Activated CD4-positive, alpha-beta T cell treated with anti-CD3 and anti-CD28 coated beads for 48 hours (primary cell): ENCODE measurements at places on chromosomes 6 and 20.

DNA sequence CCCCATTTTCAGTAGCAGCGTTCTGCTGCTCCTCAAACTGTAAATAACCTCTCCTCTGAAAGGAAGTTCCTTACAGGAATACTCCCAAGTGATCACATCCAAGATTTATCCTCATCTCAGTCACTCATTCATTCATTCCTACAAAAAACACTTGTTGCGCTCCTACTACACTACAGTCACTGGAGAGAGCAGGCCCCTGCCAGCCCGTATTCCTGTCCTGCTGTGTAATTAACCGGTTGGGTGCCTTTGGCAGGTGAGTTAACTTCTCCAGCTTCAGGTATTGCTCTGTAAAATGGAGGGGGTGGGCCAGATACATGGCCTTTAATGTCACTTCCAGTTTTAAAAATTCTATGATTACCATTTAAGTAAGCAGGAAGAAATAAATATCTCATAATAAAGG, 15.0 kb upstream of the ZBTB24 start:
- no peak for DNase-seq

DNA sequence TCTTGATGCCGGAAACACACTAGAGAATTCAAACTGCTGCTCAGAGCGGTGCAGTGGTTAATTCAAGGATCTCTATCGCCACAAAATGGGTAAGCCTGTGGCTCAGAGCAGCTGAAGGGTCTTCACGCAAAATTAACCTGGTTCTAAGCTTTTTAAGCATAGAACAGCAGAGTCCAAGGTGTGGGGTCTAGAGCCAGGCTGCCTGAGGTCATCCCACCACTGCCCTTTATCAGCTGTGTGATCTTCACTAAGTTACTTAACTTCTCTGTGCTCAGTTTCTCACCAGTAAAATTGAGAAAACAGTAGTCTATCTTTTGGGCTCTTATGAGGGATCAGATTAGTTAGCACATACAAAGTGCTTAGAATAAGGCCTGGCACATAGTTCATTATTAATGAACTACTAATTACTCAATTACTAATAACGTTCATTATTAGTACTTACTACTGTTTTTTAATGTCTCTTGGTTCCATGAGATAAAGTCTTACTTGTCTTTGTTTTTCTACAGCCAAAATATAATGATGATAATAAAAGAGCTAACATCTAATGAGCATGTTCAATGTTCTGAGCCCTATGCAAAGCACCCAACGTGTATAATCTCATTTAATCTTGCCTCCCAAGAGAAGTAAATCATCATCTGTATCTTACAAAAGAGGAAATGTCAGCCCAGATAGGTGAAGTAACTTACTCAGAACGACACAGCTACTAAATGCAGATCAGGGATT, 92.9 kb downstream of the NFATC2 start:
- no peak for DNase-seq

DNA sequence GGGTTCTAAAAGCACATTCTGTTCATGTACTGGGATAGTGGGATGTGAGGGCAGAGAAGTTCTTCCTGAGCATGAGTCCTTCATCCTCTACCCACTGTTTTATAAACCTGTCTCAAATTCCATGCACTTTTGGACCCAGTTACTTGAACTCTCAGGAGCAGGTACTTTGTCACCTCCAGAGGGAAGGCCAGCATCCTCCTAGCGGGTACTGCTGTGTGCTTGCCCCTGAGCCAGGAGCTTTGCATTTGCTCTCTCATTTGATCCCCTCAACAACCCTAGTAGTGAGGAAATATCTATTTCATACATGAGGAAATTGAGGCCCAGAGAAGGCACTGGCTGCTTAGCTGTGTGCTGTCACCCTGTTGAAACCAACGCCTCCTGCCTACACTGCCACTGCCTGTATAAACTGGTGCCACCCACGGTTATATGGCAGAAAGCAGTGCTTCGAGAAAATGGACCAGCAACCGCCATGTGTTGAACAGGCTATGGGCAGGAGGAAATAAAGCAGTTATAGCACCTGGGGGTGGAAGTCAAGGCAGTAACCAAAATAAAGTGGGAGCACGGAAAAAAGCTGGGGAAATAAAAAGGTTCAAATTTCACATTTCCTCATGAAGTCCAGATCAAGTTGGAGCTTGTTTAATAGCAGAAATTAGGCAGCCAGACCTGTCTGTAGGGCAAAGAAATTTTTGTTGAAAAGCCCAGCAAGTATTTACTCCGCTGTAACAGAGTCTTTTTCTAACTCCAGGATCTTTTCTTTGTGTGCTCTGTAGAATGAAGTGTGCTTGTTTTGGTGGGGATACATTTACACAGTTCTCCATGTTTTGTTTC, 38.0 kb downstream of the KLHL31 start:
- no peak for DNase-seq

- no peak for DNase-seq
Observed at GRCh38 chr6:1290086-1290485, 21.8 kb upstream of the FOXQ1 start.

- no peak for DNase-seq
Observed at GRCh38 chr6:137197684-137198645, 21.2 kb downstream of the IFNGR1 start.

DNA sequence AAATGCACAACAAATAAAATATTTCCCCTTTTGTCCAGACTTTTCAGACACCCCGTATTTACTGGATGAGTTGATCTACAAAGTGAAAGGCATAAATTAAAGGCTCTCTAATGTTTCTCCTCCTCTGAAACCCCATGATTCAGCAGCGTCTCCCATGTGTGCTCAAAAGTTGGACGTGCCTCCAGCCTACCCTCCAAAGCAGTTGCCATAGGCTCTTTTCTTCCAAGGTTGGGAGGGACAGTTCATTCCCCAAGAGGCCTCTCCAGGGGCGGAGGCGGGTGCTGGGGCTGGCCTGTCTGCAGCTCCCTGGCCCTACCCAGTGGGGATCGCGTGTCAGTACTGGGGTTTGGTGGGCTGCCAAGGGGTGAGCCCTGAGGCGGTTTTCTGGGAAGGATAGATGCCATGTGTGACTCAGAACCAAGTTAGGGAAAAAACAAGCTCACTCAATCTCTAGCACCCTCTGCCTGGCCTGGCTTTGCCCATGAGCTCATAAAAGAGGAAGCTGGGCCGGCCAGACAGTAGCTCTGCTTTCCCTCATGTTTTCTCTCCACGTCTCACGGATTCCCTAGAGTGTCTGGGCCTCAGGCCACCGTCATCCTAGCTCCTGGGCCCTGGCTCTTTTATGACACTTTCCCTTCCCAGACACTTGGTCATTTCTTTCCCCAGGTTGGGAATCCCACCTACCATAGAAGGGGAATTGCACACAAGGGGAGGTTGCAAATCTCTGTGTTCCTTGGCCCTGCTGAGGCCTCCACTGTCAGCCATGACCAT, 8.0 kb upstream of the IER3 start:
- DNase-seq, result no peak

GRCh38 chr6:21003780-21004541, 469.7 kb downstream of the CDKAL1 start:
- DNase-seq, result no peak

DNA sequence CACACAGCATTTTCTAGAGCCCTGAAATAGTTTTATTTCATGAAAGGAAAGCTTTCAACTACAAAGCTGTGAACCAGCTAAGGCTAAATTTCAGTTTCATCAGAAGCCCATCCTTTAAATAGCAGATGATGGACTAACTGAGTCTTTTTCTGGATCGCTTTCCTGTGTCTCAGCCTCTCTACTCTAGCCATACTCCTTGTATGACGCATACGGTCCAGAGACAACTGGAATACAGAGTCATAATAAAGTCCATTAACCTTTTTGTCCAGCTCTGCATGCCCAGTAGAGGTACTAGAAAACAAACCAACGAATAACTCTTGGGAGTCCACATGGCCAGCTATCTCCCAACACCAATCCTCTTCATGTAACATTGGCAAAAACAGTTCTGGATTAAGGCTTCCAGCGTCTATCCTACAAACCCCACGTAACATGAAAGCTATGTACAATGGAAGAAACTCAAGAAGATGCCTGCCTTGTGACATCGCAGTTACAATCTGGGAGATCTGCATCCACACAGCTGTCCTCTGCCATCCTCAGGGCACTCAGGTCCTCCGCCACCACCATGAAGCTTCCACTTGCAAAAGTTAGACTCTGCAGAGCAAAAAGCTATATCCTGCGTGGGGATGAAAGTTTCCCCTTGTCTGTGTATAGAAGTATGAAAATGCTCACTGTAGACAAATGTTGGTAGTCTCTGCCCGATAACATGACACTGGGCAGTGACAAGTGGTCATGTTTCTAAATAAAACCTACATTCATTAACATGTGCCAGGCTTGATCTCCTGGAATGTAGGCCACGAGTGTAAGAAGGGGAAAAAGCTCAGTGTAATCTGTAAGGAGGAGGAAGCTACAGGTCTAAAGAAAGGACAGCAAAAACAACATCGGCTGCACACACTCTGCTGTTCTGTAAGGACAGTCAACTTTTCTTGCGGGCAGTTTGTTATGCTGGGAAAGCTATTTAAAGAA, 360.4 kb downstream of the ESR1 start:
- no peak for DNase-seq

GRCh38 chr6:30601436-30601814, 15.6 kb downstream of the PPP1R10 start:
- DNase-seq, result no peak

DNA sequence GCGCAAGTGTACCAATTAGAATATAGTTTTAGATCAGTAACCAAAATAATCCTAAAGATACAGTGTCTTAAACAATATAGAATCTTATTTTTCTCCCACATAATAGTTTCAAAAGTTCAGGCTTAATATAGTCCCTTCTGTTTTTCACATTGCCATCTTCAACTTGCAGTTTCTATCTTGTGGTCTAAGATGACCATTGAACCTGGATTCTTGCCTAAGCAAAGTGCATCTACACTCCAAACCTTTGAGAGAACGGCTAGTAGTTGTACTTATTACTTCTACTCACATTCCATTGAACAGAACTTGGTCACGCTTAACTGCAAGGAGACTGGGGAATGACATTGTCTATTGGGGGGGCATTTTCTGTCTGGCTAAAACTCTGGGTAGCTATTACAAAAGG, 373.0 kb downstream of the LMBRD1 start:
- DNase-seq, result no peak

DNA sequence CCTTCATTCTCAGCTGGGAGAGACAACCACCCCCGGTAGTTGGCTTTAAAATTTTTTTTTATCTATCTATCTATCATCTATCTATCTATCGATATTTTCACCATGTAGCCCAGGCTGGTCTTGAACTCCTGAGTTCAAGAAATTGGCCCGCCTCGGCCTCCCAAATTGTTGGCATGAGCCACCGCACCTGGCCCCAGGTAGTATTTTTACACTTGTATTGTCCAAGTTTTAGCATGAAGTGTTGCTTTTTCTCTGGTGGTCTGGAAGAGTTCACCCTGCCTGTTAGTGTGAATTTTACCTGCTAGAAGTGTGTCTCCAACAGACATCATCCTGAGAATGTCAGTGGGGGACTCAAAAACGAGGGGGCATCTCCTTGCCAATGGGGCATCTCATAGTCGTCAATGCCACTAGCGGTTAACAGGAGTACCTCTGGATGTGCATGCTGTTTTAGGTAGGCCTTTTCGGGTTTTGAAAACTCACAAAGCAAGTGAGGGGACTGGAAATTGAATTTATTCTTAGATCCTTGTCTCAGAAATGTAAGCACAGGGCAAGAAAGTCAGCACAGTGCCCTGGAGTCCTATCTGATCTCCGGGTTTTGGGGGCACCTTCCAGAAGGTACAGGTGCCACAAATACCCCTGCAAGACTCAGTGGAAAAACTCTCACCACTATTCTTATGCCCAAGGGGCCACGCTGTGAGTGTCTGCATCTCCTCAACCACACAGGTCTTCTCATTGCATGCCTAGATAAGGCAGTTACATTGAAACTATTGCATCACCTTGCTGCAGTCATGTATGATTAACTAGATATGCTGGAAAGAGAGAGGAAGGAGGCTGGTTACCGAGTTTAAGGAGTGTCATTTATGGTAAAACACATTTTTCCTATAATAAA, 37.1 kb downstream of the TNFAIP3 start:
- DNase-seq, result peak; percentile 73

DNA sequence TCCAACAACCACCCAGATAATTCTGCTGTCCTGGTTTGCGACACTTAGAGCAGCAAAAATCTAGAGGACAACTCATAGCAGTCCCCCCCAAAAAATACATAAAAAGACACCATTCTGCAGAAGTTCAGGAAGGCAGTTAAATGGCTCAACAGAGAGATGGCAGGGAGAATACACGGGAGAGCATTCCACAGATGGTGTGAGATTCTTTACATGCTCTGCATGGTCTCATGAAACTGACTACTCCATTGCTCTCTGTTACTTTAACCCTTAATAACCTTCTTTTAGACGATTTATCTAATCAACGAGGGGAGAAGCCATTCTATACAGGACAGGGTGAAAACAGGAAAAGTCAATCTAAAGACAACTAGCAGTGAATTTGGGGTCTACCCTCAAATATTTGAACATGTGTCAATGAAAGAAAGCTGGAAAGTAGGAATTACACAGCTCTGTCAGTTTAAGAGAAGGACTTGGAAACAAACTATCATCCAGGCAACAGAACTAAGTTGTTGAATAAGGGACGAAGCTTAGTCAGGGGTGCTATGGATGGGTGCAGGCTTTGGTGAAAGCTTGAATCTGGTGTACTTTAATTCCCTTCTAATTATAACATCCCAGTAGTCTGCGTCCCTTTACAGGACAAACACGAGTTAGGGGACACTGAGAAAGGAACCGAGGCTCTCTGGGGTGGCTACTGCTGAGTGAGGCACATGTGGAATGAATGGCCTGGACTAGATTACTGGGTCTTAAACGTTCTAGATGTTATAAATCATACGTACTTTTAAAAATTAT, 5.1 kb downstream of the PERP start:
- no peak for DNase-seq

GRCh38 chr6:128807577-128807976, 75.4 kb upstream of the LAMA2 start:
- DNase-seq, result no peak

DNA sequence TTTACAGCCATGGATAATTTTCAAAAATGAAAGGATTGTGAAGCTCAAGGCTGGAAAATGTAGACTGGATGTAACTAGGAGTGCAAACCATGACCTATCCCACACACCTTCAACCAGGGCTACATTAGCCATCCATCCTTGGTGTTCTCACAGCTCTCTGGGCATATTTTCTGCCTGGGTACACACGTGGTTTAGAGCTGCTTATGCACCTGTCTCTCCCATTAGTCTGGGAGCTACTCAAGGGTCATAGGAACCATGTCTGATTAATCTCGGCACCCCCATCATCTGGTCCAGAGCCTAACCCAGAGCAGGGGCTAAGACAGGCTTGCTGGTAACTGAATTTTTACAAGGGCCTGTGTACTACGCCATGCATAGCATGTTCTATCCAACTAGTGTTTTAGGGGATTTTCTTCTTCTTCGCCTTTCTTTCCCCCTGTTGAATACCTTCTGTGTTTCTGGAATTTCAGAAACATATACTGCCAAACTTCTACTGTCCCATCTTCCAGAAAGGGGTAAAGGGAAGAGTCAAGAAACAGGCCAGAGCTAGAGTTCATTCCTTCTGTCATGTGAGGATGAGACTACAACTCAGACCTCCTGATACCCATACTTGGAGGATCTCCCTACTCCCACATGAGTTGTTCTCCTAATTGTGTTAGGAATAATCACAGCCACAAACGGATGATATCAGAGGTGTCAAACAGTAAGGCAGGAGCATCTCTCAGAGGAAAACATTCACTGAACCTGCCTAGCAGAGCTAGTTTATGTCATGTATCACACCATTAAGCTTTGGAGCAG, 25.4 kb upstream of the FAM83C start:
- DNase-seq, result no peak

GRCh38 chr6:22875845-22876244, 306.5 kb downstream of the HDGFL1 start:
- no peak for DNase-seq
